Left ventricle myocardium inferior (tissue), 1 donor: ENCODE measurements at places on chromosomes 3 and 15.

- no peak for DNase-seq
Measured at GRCh38 chr3:158095814-158096704, 10.2 kb downstream of the SHOX2 start.

DNA sequence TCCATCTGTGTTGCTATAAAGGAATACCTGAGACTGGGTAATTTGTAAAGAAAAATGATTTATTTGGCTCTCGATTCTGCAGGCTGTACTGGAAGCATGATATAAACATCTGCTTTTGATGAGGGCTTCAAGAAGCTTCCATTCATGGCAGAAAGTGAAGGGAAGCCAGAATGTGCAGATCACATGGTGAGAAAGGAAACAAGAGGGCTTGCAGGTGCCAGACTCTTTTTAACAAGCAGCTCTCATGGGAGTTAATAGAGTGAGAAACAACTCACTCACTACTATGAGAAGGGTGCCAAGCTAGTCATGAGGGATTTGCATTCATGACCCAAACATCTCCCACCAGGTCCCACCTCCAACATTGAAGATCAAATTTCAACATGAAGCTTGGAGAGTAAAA is 247.2 kb downstream of the ZIC4 start:
- no peak for DNase-seq

DNA sequence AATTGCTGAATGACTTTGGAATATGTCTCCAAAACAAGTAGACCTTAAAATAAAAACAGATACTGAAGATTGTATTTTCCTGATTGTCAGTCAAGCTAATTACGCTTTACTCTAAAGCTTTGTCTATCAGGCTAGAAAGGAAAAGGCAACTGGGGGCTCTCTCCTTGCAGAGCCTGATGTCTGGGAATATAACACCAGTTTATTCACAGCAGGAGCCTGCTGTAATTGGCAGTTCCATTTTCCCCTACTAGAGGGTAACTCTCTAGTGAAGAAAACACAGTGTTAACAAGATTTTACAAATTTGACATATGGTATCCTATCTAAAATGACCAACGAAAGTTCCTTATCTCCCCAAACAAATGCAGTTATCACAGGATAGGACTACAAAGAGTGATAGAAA is 158.8 kb downstream of the PDZRN3 start:
- DNase-seq = no peak

DNA sequence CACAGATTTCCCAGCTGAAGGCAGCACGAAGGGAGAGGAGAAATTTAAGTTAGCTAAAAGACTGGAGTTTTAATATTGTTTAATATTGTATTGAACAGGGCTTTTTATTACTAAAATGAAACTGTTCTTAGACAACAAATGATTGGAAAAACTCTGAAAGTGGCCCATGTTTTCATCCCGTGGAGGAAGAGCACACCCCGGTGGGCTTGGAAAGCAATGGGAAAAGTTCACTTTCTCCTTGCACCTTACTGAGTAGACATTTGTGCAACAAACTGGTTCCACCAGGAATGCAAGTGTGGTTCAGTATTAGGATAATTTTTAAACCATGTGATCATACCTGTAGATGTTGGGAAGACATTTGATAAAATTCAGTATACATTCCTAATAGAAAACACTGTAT is 8.2 kb upstream of the ESYT3 start:
- no peak for DNase-seq

GRCh38 chr15:69219690-69220089 is 59.3 kb downstream of the GLCE start:
- no peak for DNase-seq

- DNase-seq = no peak
Measured at GRCh38 chr15:92268900-92269299, 124.8 kb upstream of the ST8SIA2 start.

GRCh38 chr15:28962851-28963710 is 77.3 kb downstream of the APBA2 start:
- DNase-seq = no peak

DNA sequence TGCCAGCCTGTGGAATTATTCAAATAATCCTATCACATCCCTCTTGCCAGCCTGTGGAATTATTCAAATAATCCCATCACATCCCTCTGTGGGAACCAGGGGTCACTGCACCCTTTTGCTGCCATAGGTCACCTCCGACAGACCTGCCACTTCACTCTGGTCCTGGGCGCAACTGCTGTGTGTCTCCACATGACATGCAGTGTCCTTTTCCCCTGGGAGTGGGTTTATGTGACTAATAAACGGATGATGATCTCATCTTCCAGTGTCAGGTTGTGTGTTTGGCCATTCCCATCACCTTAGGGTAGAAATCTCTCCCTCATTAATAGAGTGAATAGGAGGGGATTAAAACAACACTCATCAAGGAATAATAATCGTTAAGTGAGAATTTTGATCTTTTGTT is 603.6 kb upstream of the NR2F2 start:
- DNase-seq = no peak

DNA sequence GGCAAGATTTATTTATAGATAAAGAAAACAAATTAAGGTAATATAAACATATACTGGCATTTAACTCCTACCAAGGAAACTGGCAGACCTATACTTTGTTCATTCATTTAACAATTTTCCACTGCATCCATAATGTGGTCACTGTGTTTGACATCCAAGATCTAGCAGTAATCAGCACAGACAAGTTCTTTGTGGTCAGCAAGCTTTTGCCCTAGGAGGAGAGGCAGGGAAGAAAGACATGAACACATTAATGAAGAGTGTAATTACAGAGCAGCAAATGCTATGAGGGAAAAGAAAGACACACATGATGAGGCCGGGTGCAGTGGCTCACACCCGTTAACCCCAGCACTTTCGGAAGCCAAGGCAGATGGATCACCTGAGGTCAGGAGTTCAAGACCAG is 34.4 kb downstream of the SUCLG2 start:
- DNase-seq = no peak

DNA sequence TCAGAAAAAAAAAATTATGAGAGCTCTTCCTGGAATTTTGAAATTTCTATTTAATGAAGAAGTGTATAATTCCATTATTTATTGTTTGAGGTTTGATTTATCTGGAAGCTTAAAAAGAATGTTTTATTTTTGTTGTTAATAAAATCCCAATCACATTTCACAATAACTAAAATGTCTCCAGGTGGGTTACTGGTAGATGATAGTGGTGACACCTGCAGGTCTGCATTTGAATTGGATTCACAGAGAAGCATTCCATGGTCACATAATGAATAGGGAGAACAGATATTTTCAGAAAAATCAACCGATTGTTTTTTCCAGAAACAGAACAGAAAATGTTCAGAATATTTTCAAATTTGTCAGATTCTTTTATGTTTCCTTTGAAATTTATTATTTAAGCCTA is 48.3 kb downstream of the ASB7 start:
- DNase-seq = no peak

- DNase-seq = no peak
Measured at GRCh38 chr15:70802629-70803028, 39.3 kb upstream of the UACA start.

GRCh38 chr3:55585856-55586255 is 98.8 kb upstream of the WNT5A start:
- no peak for DNase-seq

DNA sequence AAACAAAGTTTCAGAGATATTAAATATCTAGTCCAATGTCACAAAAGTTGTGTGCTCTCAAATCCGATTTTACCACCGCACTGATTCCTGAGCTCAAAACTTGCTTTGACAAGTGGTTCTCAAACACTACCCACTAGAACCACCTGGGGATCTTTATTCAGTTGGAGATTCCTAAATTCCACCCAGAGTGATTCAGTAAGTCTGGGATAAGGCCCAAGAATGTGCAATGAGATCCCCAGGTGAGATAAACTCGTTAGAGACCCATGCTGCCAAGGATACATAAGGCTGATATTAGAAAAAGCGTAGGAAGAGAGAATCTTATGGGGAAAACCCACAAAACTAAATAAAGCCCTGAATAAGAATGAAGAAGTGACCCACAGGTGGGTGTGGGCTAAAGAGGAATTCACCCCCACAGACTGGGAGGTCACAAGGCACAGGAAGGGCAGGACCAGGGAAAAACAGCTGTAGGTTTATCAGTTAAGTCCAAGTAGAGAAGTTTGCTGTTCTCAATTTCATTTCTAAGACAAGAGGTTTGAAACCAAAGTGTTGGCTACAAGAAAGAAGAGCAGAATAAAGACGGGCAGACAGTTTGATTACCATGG is 11.5 kb upstream of the RPS17 start:
- DNase-seq = no peak

- DNase-seq = no peak
Measured at GRCh38 chr3:29067007-29067406, 213.9 kb upstream of the RBMS3 start.

- no peak for DNase-seq
Measured at GRCh38 chr15:68658641-68659358, 80.0 kb downstream of the CORO2B start.

DNA sequence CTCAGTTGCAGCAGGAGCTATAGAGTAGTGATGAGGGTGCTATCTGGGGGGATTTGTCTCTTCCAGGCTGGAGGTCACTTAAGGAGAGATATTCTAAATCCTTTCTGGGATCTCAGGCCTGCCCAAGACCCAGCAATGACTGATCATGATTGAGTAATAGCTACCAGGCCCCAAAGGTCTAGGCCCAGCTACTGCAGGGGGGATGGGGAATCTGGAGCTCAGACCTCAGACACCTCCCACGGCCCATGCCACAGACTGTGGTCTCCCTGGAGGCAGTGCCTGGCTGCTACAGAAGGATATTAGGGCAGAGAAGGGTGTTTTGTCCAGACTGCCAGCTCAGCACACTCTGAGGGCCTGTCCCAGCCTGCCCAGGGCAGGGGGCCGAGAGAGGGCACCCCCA is 6.9 kb downstream of the SLC38A3 start:
- no peak for DNase-seq

- DNase-seq = no peak
Measured at GRCh38 chr3:156606729-156607128, 51.8 kb upstream of the SSR3 start.

GRCh38 chr3:28502397-28502937 is 153.8 kb upstream of the AZI2 start:
- no peak for DNase-seq

DNA sequence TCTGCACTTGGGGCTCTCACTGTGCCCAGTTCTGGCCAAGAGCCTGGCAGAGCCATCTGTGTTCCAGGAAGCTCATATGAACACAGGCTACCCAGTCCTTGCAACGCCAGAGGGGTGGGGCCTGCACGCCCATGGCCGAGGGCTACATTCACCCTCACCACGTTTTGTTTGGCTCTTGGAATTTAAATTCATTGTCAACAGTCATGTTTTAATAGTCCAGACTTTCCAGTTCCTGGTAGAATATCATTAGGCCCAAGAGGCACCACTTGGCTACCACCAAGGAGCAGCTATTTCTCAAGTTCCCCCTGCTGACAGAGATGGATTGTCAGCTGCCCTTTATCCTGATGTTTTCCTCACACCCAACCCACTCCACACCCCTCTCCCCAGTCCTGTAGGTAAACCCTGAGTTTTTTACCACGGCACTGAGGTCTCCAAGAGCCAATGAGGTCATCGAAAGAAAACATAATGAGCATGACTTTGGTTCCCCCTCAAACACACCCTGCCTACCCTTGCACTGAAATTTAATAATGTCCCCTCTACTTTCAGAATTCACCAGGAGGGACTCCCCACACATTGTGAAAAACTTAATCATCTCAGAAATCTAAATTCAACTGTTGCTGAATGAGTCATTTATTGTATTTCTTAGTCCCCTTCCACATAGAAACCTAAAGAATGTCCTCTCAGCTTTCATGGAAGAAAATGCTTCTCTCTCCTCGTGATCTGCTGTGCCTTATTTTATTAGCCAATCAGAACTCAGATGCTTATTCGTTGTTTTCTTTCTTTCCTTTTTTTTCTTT is 125.1 kb downstream of the SHQ1 start:
- DNase-seq = peak; percentile 23

DNA sequence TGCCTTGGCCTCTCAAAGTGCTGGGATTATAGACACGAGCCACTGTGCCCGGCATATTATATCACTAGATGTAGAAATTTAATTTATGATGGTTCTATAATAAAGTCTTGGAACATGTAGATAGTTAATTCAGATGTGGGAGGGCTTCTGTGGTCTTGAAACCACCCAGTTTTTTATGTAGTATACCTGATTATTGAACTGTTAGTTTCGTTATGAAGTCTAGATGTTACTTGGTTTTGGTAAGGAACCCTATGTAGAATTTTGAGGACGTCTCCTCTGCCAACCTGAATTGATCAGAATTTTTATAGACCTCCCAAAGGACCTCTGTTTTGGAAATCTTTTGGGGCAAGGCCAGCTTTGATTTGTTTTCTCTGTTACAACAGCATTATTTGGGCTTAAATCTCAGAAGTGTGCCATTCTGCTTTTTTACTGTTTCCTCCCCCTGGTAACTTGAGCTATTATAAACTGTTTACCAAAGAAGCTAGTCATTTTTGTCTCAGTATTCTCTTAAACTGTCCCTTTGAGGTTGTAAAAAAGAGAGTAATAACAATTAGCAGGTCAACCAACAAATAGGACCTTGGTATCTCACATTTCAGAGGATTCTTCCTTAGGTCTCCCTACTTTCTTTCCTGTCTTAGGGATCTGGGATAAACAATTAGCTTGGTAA is 20.8 kb downstream of the AKAP13 start:
- no peak for DNase-seq

DNA sequence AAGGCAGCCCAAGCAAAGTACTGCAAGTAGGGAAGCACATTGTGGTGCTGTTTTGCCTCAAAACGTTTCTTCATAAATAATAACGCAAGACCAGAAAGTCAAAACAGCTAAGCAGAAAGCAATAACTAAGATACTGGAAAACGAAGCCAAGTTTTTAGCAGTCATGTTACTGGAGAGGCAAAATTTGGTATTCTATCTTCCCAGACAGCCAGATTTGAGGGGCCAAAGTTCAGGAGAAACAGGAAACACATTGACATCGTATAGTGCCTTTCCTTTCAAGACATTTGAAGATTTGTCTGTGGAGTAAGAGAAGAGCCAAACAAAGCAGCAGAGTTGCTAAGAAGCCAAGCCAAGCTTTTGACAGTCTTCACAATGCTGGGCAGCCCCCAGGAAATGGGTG is 843.6 kb upstream of the NECTIN3 start:
- DNase-seq = no peak

GRCh38 chr3:161081633-161082032 is 23.5 kb downstream of the B3GALNT1 start:
- DNase-seq = no peak

GRCh38 chr3:7875925-7876324 is 625.7 kb upstream of the LMCD1 start:
- DNase-seq = no peak

- DNase-seq = no peak
Measured at GRCh38 chr3:127053979-127054378, 71.1 kb downstream of the PLXNA1 start.

DNA sequence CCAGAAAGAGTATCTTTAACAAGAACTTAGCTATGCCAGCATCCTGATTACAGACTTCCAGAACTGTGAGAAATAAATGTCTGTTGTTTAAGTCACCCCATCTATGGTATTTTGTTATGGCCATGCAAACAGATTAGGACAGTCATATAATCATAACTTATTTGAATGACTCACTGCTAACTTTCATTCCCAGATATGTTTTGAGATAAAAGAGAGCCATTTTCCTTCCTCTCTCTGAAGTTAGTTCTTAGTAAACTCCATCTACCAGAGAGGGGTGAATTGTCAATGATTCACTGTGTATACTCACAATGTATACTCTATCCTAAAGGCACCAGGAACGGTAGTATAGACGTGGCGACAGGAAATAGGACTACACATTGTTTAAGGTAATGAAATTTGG is 179.4 kb upstream of the DPH6 start:
- no peak for DNase-seq

- DNase-seq = no peak
Measured at GRCh38 chr3:16179771-16180736, 5.6 kb downstream of the GALNT15 start.
